ENCODE measurements at places on chromosomes 5 and 9.

DNA sequence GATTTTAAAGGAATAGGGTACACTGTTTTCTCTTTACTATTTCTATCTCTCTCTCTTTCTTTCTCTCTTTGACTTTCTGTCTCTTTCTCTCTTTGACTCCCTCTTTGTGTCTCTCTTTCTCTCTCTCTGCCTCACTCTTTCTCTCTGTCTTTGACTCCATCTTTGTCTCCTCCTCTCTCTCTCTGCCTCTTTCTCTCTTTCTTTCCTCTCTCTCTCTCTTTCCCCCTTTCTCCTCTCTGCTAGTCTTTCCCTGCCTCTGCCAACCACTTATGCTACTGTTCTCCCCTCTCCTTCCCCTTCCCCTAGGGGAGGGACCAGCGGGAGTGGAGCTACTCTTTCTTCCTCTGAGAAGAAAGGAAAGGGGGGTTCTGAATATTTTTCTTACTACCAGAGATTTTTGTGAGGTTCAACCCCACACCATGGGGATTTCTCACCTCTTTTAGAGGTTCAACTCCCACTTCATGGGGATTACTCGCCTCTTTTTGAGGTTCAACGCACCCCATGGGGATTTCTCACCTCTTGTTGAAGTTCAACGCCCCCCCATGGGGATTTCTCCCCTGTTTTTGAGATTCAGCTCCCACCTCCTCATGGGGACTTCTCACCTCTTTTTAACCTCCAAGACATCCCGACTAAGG lies 309.9 kb downstream of the NR3C1 start:
- H3K27me3 ChIP-seq: no peaks in the 10 kb centered on the region
- no peaks in the 10 kb centered on the region for H3K4me1 ChIP-seq
- H3K4me3 ChIP-seq: no peak overlapping the region
- H3K27ac ChIP-seq: no peak overlapping the region
- no peak for DNase-seq

DNA sequence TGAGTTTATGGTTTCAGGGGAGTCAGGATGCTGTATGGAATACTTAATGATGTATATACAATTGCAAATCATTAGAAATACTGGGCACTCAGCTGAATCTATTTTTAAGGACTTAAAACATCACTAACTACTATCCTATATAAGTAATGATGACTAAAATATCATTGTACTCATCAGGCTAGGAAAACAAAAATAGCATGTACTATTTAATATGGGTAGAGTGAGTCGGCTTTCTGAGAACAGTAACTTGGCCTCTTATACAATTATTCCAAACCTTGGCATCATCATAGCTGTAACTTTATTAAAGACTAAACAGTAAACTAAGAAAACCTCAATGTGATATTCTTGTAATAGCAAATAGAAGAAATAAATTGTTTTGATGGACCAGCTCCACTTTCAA lies 94.5 kb downstream of the PJA2 start:
- no peaks in the 10 kb centered on the region for H3K4me1 ChIP-seq
- no peak overlapping the region for H3K4me3 ChIP-seq
- H3K36me3 ChIP-seq: no peaks in the 10 kb centered on the region
- H3K27me3 ChIP-seq: no peaks in the 10 kb centered on the region
- no peak overlapping the region for H3K27ac ChIP-seq

DNA sequence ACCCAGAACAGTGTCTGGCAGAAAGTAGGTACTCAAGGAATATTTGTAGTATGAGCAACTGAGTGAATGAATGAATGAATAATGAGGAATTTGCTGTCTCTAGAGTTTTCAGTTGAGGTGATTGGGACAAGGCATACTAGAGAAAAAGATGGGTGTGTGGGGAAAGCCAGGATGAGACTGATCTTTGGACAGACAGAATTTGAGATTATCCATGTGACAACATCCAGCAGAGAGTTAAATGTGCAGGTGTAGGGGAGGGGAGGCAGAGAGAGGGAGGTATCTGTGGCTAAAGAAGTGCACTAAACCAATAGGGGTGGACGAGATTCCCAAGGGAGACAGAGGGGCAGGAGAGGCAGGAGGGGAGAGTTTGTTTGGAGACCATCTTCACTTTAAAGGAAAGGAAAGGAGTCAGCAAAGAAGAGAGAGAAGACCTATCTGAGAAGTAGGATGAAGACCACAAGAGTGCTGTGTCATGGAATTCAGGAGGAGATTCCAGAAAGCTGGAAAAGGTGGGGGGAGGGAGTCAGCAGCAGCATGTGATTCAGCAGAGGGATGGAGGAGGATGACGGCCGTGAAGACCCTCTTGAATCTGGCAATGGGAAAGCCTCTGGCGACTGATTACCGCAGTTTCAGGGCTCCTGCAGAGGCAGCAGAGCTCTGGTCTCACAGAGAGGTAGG lies 3.2 kb downstream of the CPLX2 start:
- no peaks in the 10 kb centered on the region for H3K4me1 ChIP-seq
- DNase-seq: no peak
- H3K27me3 ChIP-seq: peaks cover 13% of the 10 kb centered on the region
- no peak overlapping the region for H3K27ac ChIP-seq

- H3K27ac ChIP-seq: no peak overlapping the region
- H3K4me3 ChIP-seq: no peak overlapping the region
- H3K36me3 ChIP-seq: no peaks in the 10 kb centered on the region
- no peaks in the 10 kb centered on the region for H3K4me1 ChIP-seq
- H3K27me3 ChIP-seq: no peaks in the 10 kb centered on the region
Measured at GRCh38 chr9:77092536-77092935, 73.1 kb downstream of the FOXB2 start.

GRCh38 chr5:115419846-115420585 lies 123.6 kb upstream of the CCDC112 start:
- H3K4me1 ChIP-seq: no peaks in the 10 kb centered on the region
- H3K36me3 ChIP-seq: no peaks in the 10 kb centered on the region
- H3K27ac ChIP-seq: no peak overlapping the region
- H3K27me3 ChIP-seq: no peaks in the 10 kb centered on the region
- no peak for DNase-seq

DNA sequence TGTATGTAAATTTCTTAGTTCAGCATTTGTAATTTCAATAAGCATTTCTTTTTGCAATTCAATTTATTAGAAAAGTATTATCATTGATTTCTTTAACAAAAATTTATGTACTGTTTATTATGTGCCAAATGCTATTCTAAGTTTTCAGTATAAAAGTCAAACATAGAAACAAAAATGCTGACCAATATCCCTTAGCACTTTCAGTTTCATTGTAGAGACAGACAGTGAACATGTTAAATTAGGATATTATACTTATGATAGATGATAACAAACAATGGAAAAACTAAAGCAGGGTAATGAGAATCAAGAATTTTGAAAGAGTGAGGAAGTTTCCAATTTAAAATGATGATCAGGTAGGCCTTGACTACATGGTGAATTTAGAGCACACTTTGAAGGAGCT lies 1106.0 kb downstream of the TAF11L14 start:
- H3K36me3 ChIP-seq: no peaks in the 10 kb centered on the region
- H3K27ac ChIP-seq: no peak overlapping the region
- no peak overlapping the region for H3K4me3 ChIP-seq
- no peak for DNase-seq
- H3K27me3 ChIP-seq: no peaks in the 10 kb centered on the region

GRCh38 chr5:136754216-136754615 lies 388.9 kb upstream of the TRPC7 start:
- H3K27ac ChIP-seq: no peak overlapping the region
- DNase-seq: no peak
- no peak overlapping the region for H3K4me3 ChIP-seq
- no peaks in the 10 kb centered on the region for H3K4me1 ChIP-seq

GRCh38 chr9:27870404-27870803 lies 297.1 kb upstream of the C9orf72 start:
- no peak overlapping the region for H3K27ac ChIP-seq
- no peaks in the 10 kb centered on the region for H3K27me3 ChIP-seq
- no peaks in the 10 kb centered on the region for H3K36me3 ChIP-seq

GRCh38 chr9:87405677-87406542 lies 91.8 kb upstream of the DAPK1 start:
- no peaks in the 10 kb centered on the region for H3K36me3 ChIP-seq
- no peaks in the 10 kb centered on the region for H3K27me3 ChIP-seq
- H3K4me1 ChIP-seq: no peaks in the 10 kb centered on the region
- no peak overlapping the region for H3K27ac ChIP-seq
- DNase-seq: no peak

- H3K27ac ChIP-seq: peak overlapping the region; percentile 51
- H3K27me3 ChIP-seq: no peaks in the 10 kb centered on the region
- peak overlapping the region; percentile 27 for H3K4me3 ChIP-seq
Measured at GRCh38 chr9:137070906-137071275, 534 bp upstream of the SAPCD2 start.

DNA sequence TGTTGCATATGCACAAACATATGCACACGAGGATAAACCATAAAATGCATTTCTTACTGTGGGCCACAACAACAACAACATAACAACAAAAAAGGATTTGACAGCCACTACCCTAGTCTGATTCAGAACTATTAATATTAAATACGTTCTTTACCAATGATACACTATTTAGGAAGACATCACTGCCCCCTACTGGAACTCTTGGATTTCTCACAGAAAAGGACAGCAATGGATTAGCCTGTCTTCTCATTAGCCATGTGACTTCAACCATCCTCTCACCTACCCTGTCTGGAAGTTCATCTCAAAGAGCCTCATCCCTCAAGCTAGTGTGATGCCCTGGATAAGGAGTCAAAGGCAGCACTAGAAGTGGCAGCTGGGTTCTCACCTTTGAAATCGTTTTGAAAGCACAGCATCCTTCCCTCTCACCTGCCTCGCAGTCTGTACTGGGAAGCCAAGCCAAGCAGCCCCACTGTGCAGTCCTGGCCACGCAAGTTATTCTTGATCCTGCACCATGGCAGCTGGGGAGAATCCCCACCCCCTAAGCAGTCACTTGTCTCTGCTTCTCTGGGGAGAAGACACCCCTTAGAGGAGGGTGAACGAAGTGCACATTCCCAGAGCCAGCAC lies 64.6 kb downstream of the SH3TC2 start:
- H3K27me3 ChIP-seq: no peaks in the 10 kb centered on the region
- H3K36me3 ChIP-seq: no peaks in the 10 kb centered on the region
- no peak for DNase-seq

DNA sequence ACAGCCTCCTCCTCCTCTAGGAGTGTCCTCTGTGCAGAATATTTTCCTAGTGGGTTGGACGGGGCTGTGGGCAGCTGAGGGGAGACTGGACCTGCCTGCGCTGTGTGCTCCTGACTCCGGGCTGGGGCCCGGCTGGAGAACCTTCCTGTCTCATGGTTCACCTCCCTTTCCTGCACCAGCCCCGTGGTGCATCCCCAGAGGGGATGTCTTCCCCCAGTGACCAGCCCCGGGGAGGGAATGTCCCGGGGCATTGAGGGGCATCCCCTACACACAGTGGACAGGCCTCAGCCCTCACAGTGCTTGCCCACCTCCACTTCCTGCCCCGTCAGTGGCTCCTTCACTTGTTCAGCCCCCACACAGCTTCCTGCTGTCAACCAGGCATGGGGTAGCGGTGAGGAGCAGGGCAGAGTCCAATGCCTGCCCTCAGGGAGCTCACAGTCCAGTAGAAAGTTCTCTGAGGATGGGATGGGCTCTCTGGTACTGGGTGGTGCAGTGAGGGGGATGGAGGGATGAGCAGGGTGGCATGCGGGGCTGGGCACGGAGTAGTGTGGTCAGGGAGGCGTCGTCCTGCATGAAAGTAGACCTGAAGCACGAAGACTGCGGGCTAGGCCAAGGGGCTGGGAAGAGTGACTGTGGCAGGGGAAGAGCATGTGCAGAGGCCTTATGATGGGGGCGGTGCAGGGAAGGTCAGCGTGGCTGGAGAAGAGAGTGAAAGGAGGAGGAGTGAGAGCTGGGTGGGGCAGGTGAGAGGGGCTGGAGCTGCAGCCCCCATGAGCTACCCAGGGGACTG lies 52.1 kb upstream of the PITX1 start:
- H3K27ac ChIP-seq: no peak overlapping the region
- H3K4me3 ChIP-seq: no peak overlapping the region
- peaks cover 3% of the 10 kb centered on the region for H3K27me3 ChIP-seq

DNA sequence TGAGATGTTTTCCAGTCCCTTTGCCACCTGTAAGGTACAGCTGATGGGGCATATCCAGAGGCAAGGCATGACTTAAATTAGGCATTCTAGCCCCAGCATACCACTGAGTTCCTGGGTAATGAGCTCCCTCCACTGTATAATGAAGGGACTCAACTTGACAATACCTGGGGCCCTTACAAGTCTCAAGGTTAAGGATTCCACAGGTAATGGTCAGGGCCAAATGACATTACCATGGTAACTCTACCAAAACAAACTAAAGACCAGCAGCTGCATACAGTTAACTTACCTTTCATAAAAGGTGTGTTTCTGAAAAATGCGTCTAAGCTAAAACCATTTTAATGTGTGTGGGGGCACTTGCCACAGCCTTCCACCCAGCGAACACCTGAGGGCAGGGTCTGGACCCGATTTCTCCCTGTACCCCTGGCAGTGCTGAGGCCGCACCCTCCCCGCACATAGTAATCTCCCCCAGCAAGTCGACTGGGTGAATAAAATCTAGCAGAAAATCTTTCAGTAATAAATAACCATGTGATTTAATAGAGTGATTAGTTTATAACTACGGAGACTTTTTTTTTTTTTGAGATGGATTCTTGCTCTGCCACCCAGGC lies 24.2 kb downstream of the CCDC69 start:
- H3K4me1 ChIP-seq: peaks cover 27% of the 10 kb centered on the region
- no peak overlapping the region for H3K4me3 ChIP-seq
- no peak for DNase-seq
- H3K27me3 ChIP-seq: no peaks in the 10 kb centered on the region
- H3K36me3 ChIP-seq: no peaks in the 10 kb centered on the region

DNA sequence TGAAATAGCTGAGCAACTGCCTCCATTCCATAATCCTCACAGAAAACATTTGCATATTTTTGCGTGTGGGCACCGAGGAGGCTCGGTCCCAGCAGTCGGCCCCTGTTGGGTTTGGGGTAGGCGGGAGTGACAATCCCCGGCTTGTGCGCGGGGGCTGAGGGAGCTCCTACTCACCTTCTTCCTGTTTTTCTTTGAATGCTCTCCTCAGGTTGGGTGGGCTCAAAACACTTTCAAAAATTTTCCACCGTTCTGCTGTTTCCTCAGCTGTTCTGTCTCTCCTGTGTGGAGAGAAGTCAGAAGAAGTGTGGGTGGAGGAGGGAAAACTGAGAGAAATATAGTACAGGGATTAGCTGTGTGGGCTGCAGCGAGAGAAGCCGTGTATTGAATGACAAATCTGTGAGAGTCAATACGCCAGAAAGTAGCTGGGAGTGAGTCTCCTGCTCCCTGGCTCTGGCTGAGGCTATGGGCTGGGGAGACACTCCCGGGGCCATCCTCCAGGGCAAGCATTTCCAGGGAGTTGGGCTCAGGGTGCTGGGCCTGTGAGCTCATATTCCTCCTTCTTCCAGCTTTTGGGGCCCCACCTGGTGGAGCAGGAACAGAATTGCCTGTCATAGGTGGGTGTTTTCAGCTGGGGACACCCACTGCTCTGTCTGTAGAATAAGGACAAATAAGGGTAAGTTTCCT lies 84.7 kb downstream of the CMYA5 start:
- H3K4me3 ChIP-seq: no peak overlapping the region
- H3K36me3 ChIP-seq: no peaks in the 10 kb centered on the region
- DNase-seq: no peak
- no peaks in the 10 kb centered on the region for H3K4me1 ChIP-seq
- H3K27ac ChIP-seq: no peak overlapping the region
